T-helper 17 cell (primary cell): ENCODE measurements at places on chromosomes 6 and 20.

- DNase-seq, result no peak
- peaks cover 60% of the 10 kb centered on the region for H3K27me3 ChIP-seq
Observed at GRCh38 chr6:112245511-112246203, 8.7 kb downstream of the LAMA4 start.

GRCh38 chr6:106087548-106088325 is 1.6 kb downstream of the PRDM1 start:
- peak overlapping the region; percentile 98 for H3K27ac ChIP-seq
- H3K36me3 ChIP-seq, result peaks cover 6% of the 10 kb centered on the region
- DNase-seq, result no peak

DNA sequence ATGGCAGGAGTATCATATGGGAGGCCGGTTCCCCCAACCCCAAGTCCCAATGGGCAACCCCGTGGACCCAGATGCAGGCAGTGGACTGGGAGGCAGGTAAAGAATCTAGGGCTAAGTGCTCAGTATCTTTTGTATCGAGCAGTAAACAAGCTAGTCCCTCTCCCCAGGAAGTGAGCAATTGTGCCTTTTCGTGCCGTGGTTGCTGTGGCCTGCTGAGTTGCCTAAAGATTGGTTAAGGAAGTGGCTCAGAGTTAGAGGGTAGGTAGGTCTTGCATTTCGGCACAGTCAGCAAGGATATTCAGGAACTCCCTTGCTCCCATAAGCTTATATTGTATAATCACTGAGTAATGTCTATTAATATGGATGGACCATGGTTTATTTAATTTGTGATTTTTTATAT is 1.3 kb upstream of the DNAH8 start:
- H3K4me3 ChIP-seq, result peak overlapping the region; percentile 71
- peak overlapping the region; percentile 62 for H3K27ac ChIP-seq
- peaks cover 15% of the 10 kb centered on the region for H3K4me1 ChIP-seq
- peaks cover 22% of the 10 kb centered on the region for H3K27me3 ChIP-seq
- H3K36me3 ChIP-seq, result peaks cover 5% of the 10 kb centered on the region

- H3K4me3 ChIP-seq, result no peak overlapping the region
- H3K4me1 ChIP-seq, result peaks cover 5% of the 10 kb centered on the region
- no peaks in the 10 kb centered on the region for H3K36me3 ChIP-seq
- no peaks in the 10 kb centered on the region for H3K27me3 ChIP-seq
- DNase-seq, result no peak
- no peak overlapping the region for H3K27ac ChIP-seq
Observed at GRCh38 chr6:129269891-129270290, 387.0 kb downstream of the LAMA2 start.

- H3K27me3 ChIP-seq, result no peaks in the 10 kb centered on the region
- H3K36me3 ChIP-seq, result peaks cover 3% of the 10 kb centered on the region
- peak overlapping the region; percentile 95 for H3K27ac ChIP-seq
- DNase-seq, result peak; percentile 27
Observed at GRCh38 chr6:125904871-125905270, 51.7 kb upstream of the HINT3 start.

GRCh38 chr20:19918965-19919329 is 98.2 kb upstream of the NAA20 start:
- H3K4me1 ChIP-seq, result no peaks in the 10 kb centered on the region
- DNase-seq, result no peak
- H3K36me3 ChIP-seq, result no peaks in the 10 kb centered on the region
- no peak overlapping the region for H3K27ac ChIP-seq

GRCh38 chr6:26045065-26045927 is 41.9 kb upstream of the HFE start:
- H3K4me1 ChIP-seq, result peaks cover 21% of the 10 kb centered on the region
- H3K27ac ChIP-seq, result peak overlapping the region; percentile 97
- no peaks in the 10 kb centered on the region for H3K36me3 ChIP-seq
- peak overlapping the region; percentile 94 for H3K4me3 ChIP-seq
- DNase-seq, result peak; percentile 62

GRCh38 chr6:39365281-39366074 is 43.0 kb upstream of the KCNK16 start:
- peaks cover 63% of the 10 kb centered on the region for H3K27me3 ChIP-seq
- no peak overlapping the region for H3K4me3 ChIP-seq
- no peaks in the 10 kb centered on the region for H3K36me3 ChIP-seq
- H3K27ac ChIP-seq, result no peak overlapping the region
- no peak for DNase-seq

DNA sequence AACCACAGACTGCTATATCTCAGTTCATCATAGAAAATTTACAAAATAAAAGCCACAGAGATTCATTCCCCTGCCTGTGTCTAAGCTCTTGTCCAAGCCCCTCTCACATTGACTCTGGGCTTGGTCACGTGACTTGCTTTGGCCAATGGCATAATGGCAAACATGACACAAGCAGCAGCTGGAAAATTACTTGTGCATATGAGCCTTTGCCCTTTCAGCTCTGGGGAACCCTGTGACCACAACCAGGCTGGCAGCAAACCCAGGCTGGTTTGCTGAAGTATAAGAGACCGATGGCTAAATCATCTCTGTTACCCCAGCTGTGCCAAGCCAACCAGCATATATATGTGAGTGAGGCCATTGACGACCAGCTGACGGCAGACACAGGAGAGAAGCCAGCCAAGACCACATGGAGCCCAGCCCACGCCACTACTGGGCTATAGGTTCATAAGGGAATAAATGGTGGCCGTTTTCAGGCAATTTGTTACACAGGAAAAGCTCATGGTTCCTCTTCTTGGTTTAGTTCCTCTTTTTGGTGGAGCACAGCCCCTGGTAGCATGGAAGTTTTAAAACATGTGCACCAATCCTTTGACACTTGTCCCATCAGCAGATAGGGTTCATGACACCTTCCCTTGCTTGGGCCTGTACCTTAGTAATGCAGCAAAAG is 31.8 kb upstream of the RSPO4 start:
- H3K4me3 ChIP-seq, result no peak overlapping the region

DNA sequence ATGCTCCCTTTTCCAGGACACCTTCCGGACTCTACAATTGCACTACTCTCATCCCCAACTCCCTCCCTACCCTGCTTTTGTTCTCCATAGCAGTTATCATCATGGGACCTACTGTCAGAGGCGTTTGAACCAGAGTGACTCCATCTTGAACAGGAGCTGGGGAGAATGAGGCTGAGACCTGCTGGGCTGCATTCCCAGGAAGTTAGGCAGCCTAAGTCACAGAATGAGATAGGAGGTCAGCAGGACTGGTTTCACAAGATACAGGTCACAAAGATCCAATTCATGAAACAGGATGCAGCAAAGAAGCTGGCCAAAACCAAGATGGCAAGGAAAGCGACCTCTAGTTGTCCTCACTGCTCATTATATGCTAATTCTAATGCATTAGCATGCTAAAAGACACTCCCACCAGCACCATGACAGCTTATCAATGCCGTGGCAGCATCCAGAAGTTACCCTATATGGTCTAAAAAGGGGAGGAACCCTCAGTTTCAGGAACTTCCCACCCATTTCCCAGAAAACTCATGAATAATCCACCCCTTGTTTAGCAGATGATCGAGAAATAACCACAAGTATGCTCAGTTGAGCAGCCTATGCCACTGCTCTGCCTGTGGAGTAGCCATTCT is 15.6 kb downstream of the SLC13A3 start:
- H3K27ac ChIP-seq, result no peak overlapping the region
- H3K27me3 ChIP-seq, result peaks cover 71% of the 10 kb centered on the region
- no peak for DNase-seq
- H3K36me3 ChIP-seq, result no peaks in the 10 kb centered on the region
- no peak overlapping the region for H3K4me3 ChIP-seq

- no peak overlapping the region for H3K4me3 ChIP-seq
- no peak overlapping the region for H3K27ac ChIP-seq
- H3K27me3 ChIP-seq, result no peaks in the 10 kb centered on the region
Observed at GRCh38 chr6:107305391-107305790, 154.0 kb downstream of the PDSS2 start.

DNA sequence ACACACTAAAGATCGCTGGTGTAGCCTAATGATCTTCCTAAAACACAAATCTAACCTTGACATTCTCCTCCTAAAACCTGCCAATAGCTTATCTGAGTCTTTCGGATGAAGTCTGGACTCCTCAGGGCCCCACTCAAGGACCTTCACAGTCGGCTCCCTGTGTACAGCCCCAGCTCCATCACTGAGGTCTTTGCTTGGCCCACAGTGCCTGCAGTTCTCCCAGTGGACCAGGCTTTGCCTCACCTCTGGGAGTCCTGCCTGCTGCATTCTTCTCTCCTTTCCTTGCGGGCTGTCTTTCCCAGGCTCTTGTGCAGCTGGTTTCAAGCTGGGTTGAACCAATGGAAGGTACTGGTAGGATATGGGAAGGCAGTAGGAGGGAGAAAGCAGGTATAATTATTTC is 122.6 kb upstream of the FERMT1 start:
- no peaks in the 10 kb centered on the region for H3K36me3 ChIP-seq
- DNase-seq, result no peak
- H3K27ac ChIP-seq, result no peak overlapping the region
- H3K27me3 ChIP-seq, result no peaks in the 10 kb centered on the region

DNA sequence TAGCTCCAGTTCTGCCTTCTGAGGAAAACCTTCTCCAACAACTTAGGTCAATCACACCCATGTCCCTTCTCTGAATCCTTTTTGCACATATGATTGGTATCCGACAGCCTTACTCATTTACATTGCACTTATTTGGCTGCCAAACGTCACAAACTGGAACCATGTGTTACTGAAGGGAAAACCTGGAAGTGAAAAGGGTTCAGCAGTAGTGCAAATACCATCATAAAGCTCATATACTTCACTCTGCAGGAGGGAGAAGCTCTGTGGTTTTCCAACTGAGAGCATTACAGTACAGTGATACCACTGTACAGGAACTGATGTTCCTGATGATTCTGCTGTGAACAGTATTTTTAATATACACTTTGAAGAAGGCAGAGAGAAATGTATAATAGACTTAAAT is 87.8 kb downstream of the SLC16A10 start:
- H3K36me3 ChIP-seq, result no peaks in the 10 kb centered on the region
- no peak for DNase-seq
- no peak overlapping the region for H3K4me3 ChIP-seq
- no peaks in the 10 kb centered on the region for H3K27me3 ChIP-seq

GRCh38 chr6:151240036-151240685 is 394 bp downstream of the AKAP12 start:
- no peak overlapping the region for H3K27ac ChIP-seq
- H3K36me3 ChIP-seq, result peaks cover 2% of the 10 kb centered on the region
- H3K4me1 ChIP-seq, result peaks cover 4% of the 10 kb centered on the region
- H3K27me3 ChIP-seq, result peaks cover 69% of the 10 kb centered on the region
- no peak for DNase-seq

GRCh38 chr20:6152777-6153176 is 29.9 kb upstream of the FERMT1 start:
- H3K4me3 ChIP-seq, result no peak overlapping the region
- no peak overlapping the region for H3K27ac ChIP-seq

DNA sequence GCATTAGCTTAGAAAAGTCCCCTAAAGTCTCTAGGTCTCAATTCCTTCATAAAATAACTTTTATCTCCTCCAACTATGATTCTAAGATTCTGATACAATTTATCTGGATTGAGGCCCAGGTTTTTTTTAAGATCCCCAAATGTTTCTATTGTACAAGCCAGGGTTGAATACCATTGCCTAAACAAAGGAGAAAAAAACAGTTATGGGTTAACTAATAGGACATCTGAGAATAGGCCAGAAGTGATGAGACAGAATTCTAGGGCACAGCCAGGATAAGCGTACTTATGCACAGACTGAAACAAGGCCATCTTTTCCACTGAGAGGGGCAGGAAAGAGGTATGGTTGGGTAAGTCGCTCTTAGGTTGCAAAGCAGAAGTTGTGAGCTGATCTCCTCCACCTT is 26.4 kb downstream of the EPB41L2 start:
- no peak for DNase-seq
- no peak overlapping the region for H3K4me3 ChIP-seq
- H3K36me3 ChIP-seq, result no peaks in the 10 kb centered on the region
- H3K27me3 ChIP-seq, result no peaks in the 10 kb centered on the region
- H3K4me1 ChIP-seq, result peaks cover 14% of the 10 kb centered on the region

DNA sequence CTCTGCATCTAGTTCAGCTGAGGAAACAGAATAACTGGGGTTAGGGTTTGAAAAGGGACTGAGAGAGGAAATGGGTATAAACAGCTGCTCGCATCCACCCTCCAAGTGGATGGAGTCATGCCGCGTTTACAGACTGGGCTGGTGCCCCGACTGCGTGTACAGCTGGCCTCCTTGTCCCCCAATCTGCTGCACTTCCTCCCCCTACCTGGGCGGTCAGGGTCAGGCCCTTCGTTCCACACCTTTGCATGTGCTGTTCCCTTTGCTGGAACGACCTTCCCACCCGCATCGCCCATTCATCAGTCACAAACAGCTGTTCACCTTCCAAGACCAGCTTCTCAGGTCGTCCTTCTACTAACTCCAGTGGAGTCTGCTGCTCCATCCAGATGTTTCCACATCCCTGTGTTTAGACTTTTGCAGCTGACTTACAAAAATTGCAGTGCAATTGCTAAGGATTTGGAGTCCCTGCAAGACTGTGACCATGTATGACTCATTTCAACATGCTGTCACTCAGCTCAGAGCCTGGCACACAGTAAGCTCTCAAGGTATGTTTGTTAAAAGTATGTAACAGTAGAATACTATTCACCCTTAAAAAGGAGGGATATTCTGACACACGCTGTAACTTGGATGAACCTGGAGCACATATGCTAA is 129.3 kb downstream of the DTNBP1 start:
- H3K4me1 ChIP-seq, result peaks cover 12% of the 10 kb centered on the region
- peaks cover 3% of the 10 kb centered on the region for H3K36me3 ChIP-seq
- no peaks in the 10 kb centered on the region for H3K27me3 ChIP-seq
- peak overlapping the region; percentile 77 for H3K27ac ChIP-seq
- no peak for DNase-seq
- no peak overlapping the region for H3K4me3 ChIP-seq

- peak overlapping the region; percentile 85 for H3K4me3 ChIP-seq
- peaks cover 42% of the 10 kb centered on the region for H3K4me1 ChIP-seq
- peaks cover 8% of the 10 kb centered on the region for H3K36me3 ChIP-seq
- H3K27me3 ChIP-seq, result no peaks in the 10 kb centered on the region
Observed at GRCh38 chr6:154249499-154250298, 106.9 kb downstream of the IPCEF1 start.

GRCh38 chr20:49612127-49612738 is 44.3 kb upstream of the PTGIS start:
- no peak overlapping the region for H3K27ac ChIP-seq
- DNase-seq, result no peak
- H3K4me1 ChIP-seq, result peaks cover 11% of the 10 kb centered on the region
- H3K27me3 ChIP-seq, result peaks cover 7% of the 10 kb centered on the region
- no peak overlapping the region for H3K4me3 ChIP-seq

GRCh38 chr20:2135013-2135412 is 33.4 kb downstream of the STK35 start:
- H3K4me1 ChIP-seq, result peaks cover 26% of the 10 kb centered on the region
- H3K27me3 ChIP-seq, result no peaks in the 10 kb centered on the region
- peak overlapping the region; percentile 37 for H3K27ac ChIP-seq
- DNase-seq, result no peak
- H3K36me3 ChIP-seq, result peaks cover 2% of the 10 kb centered on the region

GRCh38 chr20:17595856-17596255 is 26.0 kb downstream of the DSTN start:
- peaks cover 44% of the 10 kb centered on the region for H3K4me1 ChIP-seq
- no peak for DNase-seq
- H3K36me3 ChIP-seq, result no peaks in the 10 kb centered on the region
- no peaks in the 10 kb centered on the region for H3K27me3 ChIP-seq
- no peak overlapping the region for H3K27ac ChIP-seq

- H3K27me3 ChIP-seq, result no peaks in the 10 kb centered on the region
- DNase-seq, result peak; percentile 78
Observed at GRCh38 chr6:29723262-29723665, at the start of gene HLA-F. Gene HLA-F, plus strand, starts transcription at chr6:29723434. Its CDS starts 30 bp downstream, at chr6:29723464.
